ENCODE measurements at places on chromosomes 12 and 14.

- no peak for DNase-seq
Observed at GRCh38 chr14:98994561-98994960, 277.4 kb downstream of the BCL11B start.

GRCh38 chr14:78363008-78363407 is 192.8 kb downstream of the NRXN3 start:
- no peak for DNase-seq

DNA sequence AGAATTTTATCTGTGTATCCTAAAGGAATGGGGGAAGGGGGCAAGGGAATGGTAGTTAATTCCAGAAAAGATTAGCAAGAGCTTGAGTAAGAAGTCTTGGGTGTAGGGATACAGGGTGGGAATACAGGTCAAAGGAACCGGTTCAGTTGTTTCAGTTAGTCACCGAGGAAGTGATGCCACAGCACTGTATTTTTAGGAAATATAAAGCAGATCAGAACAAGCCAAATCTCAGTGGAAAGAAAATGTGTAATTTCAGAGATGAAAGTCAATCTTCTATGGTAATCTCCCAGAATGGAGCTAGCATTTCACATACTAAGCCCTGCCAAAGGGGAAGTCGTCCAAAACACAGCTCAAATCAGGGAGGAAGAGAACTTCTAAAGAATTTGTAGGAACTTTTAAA is 4.7 kb upstream of the TUBA1C start:
- DNase-seq = peak; percentile 79

GRCh38 chr14:104200106-104200505 is 61.7 kb downstream of the KIF26A start:
- no peak for DNase-seq

- peak; percentile 9 for DNase-seq
Observed at GRCh38 chr14:26730929-26731618, 133.2 kb upstream of the NOVA1 start.

GRCh38 chr12:26748412-26748740 is 84.6 kb downstream of the ITPR2 start:
- DNase-seq = no peak

DNA sequence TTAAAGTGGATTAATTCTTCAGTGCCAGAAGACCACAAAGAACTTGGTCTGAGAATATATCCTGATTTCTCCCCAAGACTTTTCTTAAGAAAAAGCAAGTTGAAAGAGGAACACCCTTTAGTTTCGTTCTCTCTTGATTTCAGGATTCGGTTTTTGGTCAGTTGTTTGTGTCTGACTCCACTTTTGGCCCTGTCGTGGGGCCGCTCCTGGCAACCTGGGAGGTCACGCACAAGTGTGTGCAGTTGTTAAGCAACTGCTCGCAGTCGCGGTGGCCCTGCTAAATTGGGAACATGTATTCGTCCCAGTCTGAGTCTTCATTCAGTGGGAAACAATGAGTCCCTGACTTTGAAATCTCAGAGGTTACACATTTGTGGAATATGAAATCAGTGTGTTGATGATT is 68.7 kb downstream of the RGS6 start:
- DNase-seq = no peak
